ENCODE measurements at places on chromosomes 12 and 14. TPM values are rescaled to one million over a fixed set of nuclear protein-coding genes. Genes with fewer than 3 reads are reported as not detected.

DNA sequence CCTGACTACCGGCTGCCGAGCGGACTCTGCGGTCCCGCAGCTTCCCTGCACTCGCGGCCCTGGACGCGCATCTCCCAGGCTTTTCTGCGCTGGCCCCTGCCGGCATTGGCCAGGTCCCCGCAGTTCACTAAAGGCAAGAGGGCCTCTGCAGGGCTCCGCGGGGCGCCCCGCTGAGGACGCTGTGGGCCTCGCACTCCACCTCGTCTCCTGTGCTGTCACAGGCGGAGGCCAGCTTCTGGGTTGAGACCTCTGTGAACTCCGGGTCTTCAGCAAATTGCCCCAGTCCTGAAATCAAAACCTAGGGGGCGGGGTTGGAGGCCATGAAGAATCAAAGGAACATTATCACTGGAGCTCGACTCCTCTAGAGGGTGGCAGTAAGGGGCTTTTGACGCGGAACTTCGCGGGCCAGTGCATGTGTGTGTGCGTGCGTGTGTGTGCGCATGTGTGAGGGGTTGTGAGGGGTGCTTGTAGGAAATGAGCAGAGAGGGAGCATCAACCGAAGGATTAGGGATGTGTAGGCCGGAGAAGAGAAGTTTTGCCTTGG is 68.5 kb upstream of the CAPRIN2 start:
- H3K4me3 ChIP-seq: no peak overlapping the region
- H3K27me3 ChIP-seq: peaks cover 25% of the 10 kb centered on the region
- H3K27ac ChIP-seq: no peak overlapping the region
- no peaks in the 10 kb centered on the region for H3K36me3 ChIP-seq

DNA sequence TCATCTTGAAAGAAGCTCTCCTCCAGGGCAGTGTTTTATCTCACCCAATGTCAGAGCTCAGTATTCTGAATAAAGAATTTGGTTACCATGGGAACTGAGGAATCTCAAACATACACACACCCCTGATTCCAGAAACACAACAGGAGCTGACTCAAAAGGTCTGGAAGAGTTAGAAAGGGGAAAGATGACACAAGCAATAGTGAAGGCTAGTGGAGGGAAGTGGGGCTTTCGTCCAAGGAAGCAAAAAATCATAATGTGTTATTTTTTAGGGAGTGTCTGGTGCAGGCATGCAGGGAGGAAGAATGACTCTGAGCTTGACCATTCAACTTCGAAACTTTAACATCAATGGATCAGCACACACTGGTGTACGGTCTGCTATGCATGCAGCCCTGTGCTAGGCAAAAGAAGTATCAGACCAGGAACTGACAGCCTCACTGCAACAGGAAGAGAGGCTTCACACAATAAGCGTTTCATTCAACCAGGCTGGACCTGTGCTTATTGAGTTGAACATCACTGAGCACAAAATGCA is 20.3 kb downstream of the HEBP1 start:
- DNase-seq: no peak
- H3K27me3 ChIP-seq: no peaks in the 10 kb centered on the region
- H3K36me3 ChIP-seq: peaks cover 9% of the 10 kb centered on the region
- no peak overlapping the region for H3K27ac ChIP-seq
- H3K4me3 ChIP-seq: no peak overlapping the region

DNA sequence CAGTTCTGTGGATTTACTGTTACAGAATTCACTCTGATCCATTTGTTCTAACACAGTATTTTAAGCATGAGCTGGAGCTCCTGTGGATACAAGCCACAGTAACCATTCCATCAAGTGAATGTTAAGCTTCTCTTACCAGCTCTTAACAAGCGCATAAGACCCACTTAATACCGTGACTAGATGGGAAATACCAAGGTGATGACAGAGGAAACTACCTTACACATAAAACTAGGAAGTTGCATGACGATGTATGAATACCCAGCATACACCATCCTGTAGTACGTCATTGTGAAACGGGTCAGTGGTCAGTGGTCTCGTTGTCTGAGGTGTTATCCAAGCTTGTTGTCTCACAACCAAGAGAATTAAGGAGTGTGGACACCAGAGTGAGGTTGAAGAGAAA is 2.0 kb upstream of the GALC start:
- no peak overlapping the region for H3K27ac ChIP-seq
- H3K4me1 ChIP-seq: peaks cover 18% of the 10 kb centered on the region
- H3K36me3 ChIP-seq: no peaks in the 10 kb centered on the region
- DNase-seq: no peak

GRCh38 chr14:31357279-31357678 is 63.1 kb downstream of the HEATR5A start:
- no peaks in the 10 kb centered on the region for H3K27me3 ChIP-seq
- no peak overlapping the region for H3K27ac ChIP-seq
- no peak for DNase-seq
- H3K4me1 ChIP-seq: peaks cover 1% of the 10 kb centered on the region
- H3K4me3 ChIP-seq: no peak overlapping the region

DNA sequence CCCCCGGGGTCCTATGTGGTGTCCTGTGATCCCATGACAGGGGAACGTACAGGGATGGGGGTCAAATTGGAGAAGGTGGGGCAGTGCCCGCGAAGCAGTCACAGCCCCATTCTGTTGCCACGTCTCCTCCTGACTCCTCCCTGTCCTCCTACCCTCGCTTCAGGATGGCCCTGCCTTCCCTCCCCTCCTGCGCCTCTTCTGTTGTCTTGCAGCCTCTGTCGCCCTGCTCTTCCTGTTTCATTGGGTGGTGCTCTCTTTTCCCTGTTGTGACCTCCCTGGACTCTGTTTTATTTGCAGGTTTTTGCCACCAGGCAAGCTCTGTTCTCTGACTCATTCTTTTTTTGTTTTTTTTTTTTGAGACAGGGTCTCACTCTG is 18.7 kb downstream of the CABP1 start:
- no peak for DNase-seq
- no peaks in the 10 kb centered on the region for H3K36me3 ChIP-seq
- no peak overlapping the region for H3K27ac ChIP-seq
- no peaks in the 10 kb centered on the region for H3K4me1 ChIP-seq
- no peak overlapping the region for H3K4me3 ChIP-seq

TAS2R43 gene
- total RNA-seq: 0.86 TPM

SLC41A2 gene
- 24.4 TPM for total RNA-seq

All from osteocyte (in vitro differentiated cells).